ENCODE measurements at places on chromosomes 2 and 18.
A peak's percentile ranks its signal among the peaks of the same experiment; 100 is the strongest.

- DNase-seq = no peak
Measured at GRCh38 chr2:20182241-20182931, 42.5 kb downstream of the SDC1 start.

- peak; percentile 20 for DNase-seq
Measured at GRCh38 chr18:12271376-12272235, 17.4 kb downstream of the CIDEA start.

GRCh38 chr2:233711312-233712008 lies 1.2 kb upstream of the UGT1A5 start:
- peak; percentile 37 for DNase-seq

GRCh38 chr2:189544318-189545042 lies 36.1 kb downstream of the SLC40A1 start:
- no peak for DNase-seq

GRCh38 chr2:234747833-234748559 lies 203.8 kb upstream of the SH3BP4 start:
- DNase-seq = no peak

DNA sequence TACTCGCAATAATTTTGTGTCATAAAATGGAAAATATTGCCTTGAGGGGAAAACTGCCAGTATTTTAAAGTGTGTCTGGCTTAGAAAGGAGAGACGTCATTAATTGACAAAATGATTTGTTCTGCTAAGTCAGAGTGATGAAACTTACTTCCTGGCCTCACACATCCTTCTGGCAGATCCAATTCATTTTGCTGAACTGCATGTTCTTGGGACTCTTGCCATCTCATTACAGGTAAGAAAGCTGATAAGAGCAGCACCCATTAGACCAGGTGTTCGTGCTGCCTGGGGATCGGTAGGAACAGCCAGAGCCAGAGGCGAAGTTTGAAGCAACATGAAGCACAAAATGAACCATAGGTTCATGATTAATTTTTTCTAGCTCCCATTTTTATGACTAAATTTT lies 38.0 kb downstream of the KCNE4 start:
- no peak for DNase-seq

- no peak for DNase-seq
Measured at GRCh38 chr2:25311865-25312575, 29.7 kb downstream of the DNMT3A start.

GRCh38 chr2:186603286-186603685 lies 13.4 kb downstream of the ITGAV start:
- DNase-seq = no peak

GRCh38 chr2:142130111-142131009 lies 456 bp downstream of the LRP1B start:
- no peak for DNase-seq

- no peak for DNase-seq
Measured at GRCh38 chr2:190742431-190742830, 93.5 kb downstream of the NAB1 start.

Data from activated effector memory CD4-positive, alpha-beta T cell treated with Interleukin-2 at 50 U/mL for 16 hours (primary cell).